ENCODE measurements at places on chromosomes 6 and 20. TPM values are rescaled to one million over a fixed set of nuclear protein-coding genes. Genes with fewer than 3 reads are reported as not detected.

Gene GSTA3
- not detected for polyA plus RNA-seq

Gene TSHZ2
- polyA plus RNA-seq = not detected

Gene FAM217A
- polyA plus RNA-seq = not detected

Gene ZNF334
- 1.8 TPM for polyA plus RNA-seq

Gene BFSP1
- 2.3 TPM for polyA plus RNA-seq
